ENCODE measurements at places on chromosomes 7 and 10. TPM values are rescaled to one million over a fixed set of nuclear protein-coding genes. Genes with fewer than 3 reads are reported as not detected.

GRCh38 chr10:123014772-123015171, 6.0 kb downstream of the ACADSB start:
- DNase-seq, result no peak

GRCh38 chr7:47576031-47576865, 5.7 kb downstream of the TNS3 start:
- no peak for DNase-seq

DNA sequence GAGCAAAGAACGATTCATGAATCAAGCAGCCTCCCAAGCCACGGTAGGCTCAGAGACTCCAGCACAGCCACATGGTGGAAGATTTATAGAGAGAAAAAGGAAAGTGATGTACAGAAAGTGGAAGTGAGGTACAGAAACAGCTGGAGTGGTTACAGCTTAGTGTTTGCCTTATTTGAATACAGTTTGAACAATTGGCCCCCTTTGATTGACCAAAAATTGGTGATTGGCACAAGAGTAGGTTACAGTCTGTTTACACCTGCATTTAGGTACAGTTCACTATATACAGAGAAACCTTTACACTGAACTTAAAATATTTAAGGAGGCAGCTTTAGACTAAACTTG, 136.4 kb upstream of the ASAH2 start:
- DNase-seq, result no peak

Gene VSTM2A
- not detected for total RNA-seq

DNA sequence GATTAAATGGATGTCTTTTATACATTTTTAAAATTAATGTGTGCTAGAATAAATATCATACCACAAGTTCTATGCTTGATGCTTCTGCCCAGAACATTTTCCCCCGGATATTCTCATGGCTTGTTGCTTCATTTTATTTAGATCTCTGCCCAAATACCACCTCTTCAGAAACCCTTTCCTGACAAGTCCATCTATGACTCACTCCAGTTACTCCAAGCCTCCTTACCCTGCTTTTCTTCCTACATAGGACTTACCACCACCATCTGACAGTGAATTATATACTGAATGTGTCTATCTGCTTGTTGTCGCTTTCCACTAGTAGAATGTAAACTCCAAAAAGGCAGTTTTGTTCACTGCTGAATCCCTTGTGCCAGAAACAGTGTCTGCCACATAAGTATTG, 19.1 kb upstream of the ERVW-1 start:
- DNase-seq, result no peak

Measured in activated naive CD4-positive, alpha-beta T cell treated with anti-CD3 and anti-CD28 coated beads for 36 hours (primary cell).